Endothelial cell of umbilical vein (primary cell): ENCODE measurements at places on chromosomes 5 and 9. TPM values are rescaled to one million over a fixed set of nuclear protein-coding genes. Genes with fewer than 3 reads are reported as not detected.

Gene GFRA3
- not detected in 2 replicates for total RNA-seq

Gene NPR3
- total RNA-seq: 0.37 and 0.53 TPM in 2 replicates

- no peak overlapping the region for H3K4me3 ChIP-seq
- H3K27me3 ChIP-seq: no peaks in the 10 kb centered on the region
- peak overlapping the region; percentile 88 for H3K27ac ChIP-seq
- no peaks in the 10 kb centered on the region for H3K36me3 ChIP-seq
- H3K4me1 ChIP-seq: peaks cover 18% of the 10 kb centered on the region
These were observed 634.8 kb upstream of the FAM174A start for GRCh38 chr5:99900302-99900852.

DNA sequence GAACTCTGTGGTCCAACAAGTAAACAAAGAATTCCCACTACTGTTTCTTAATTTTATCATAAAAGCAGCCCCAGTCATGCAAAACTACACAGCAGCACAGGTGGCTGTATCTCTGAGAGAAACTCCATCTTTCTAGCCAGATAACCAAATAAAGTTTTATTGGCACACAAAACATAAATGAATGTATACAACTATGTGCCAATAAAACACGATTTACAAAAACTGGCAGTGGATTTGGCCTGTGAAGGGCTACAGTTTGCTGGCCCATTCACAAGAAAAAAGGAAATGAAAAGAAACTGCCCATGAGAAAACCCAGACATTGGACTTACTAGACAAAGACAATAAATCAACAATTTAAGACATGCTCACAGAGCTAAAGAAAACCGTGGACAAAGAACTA is 10.6 kb downstream of the FBXL17 start:
- H3K4me3 ChIP-seq: no peak overlapping the region
- no peaks in the 10 kb centered on the region for H3K36me3 ChIP-seq
- H3K27ac ChIP-seq: no peak overlapping the region
- no peaks in the 10 kb centered on the region for H3K4me1 ChIP-seq
- no peak for DNase-seq
- no peaks in the 10 kb centered on the region for H3K27me3 ChIP-seq
